Activated T-cell treated with anti-CD3 and anti-CD28 coated beads, Interleukin-2, amount 50 U/mL, for 24 hours (primary cell): ENCODE measurements at places on chromosomes 5 and 9.

DNA sequence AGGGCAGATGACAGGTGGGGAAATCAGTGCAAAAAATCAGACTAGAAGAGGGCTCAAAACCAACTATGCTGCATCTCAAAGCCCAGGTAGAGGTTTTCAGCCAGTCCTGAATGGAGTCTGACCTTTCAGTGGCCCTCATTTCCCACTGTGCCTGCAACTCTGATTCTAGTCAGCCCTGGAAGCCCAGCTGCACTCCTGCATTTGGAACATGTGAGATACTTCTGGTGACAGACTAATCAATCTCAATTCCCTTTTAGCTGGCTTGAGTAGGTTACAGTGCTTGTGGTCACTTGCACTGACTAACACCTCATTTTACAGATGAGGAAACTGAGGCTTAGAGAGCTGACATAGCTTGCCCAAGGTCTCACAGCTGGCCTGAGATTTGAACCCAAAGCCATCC lies 7.9 kb upstream of the ACSL6 start:
- DNase-seq, result peak; percentile 29

GRCh38 chr5:175712313-175712680 lies 54.4 kb downstream of the HRH2 start:
- DNase-seq, result no peak

DNA sequence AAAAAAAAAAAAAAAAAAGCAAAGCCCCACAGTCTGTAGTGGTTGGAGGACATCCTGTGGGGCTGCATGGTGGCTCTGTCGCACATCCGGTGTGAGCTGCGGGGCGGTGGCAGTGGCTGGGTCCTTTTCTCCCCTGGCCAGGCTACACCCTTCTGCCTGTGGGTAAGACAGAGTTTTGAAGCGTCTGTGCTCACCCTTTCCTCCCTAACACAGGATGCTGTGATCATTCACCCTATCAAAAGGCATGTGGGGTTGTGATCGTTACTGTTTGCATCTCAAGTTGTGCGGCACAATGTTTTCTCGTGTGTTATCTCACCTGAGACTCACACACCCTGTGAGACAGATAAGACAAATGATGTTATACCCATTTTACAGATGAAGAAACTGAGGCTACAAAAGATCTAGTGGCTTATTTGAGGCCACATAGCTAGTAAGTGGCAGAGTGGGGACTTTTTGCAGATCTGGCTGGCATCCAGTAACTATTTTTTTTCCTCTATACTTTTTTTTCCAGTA lies 17.5 kb downstream of the IRF1 start:
- peak; percentile 74 for DNase-seq

GRCh38 chr9:27353474-27354229 lies 56.7 kb upstream of the EQTN start:
- DNase-seq, result no peak

DNA sequence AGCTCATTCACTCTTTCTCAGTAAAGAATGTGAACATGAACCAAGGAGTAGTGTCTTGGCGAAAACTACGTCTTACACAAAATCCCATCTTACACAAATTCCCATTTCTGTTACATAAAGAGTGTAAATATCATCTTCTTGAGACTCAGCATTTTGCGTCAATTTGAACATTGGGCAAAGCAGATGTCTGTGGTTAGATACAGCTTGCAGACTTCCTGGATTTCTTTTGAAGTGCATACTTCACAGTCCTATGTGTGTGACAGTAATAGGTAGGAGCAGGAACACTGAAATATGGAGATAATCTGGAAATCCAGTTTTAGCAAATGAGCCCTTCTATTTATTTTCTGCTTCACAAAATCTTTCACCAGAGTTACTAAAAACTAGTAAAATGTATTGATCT lies 58.8 kb downstream of the C6 start:
- no peak for DNase-seq

- no peak for DNase-seq
Observed at GRCh38 chr9:107546859-107547258, 57.3 kb upstream of the KLF4 start.
